NCI-H2171 treated with DMSO at 0.1 percent for 48 hours (cell line): ENCODE measurements at places on chromosomes 4 and X.

DNA sequence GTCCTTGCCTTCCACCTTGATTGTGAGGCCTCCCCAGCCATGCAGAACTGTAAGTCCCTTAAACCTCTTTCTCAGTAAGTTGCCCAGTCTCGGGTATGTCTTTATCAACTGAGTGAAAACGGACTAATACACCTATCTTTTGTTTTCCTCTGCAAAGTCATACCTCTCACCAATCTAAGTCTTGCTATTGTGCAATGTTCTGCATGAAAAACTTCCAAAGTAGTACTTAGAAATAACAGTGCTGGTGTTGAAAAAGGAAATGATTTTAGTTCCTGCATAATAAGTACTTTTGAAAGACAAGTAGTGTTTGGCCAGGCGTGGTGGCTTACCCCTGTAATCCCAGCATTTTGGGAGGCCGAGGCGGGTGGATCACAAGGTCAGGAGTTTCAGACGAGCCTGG lies 573.5 kb downstream of the ANKRD50 start:
- DNase-seq = no peak

DNA sequence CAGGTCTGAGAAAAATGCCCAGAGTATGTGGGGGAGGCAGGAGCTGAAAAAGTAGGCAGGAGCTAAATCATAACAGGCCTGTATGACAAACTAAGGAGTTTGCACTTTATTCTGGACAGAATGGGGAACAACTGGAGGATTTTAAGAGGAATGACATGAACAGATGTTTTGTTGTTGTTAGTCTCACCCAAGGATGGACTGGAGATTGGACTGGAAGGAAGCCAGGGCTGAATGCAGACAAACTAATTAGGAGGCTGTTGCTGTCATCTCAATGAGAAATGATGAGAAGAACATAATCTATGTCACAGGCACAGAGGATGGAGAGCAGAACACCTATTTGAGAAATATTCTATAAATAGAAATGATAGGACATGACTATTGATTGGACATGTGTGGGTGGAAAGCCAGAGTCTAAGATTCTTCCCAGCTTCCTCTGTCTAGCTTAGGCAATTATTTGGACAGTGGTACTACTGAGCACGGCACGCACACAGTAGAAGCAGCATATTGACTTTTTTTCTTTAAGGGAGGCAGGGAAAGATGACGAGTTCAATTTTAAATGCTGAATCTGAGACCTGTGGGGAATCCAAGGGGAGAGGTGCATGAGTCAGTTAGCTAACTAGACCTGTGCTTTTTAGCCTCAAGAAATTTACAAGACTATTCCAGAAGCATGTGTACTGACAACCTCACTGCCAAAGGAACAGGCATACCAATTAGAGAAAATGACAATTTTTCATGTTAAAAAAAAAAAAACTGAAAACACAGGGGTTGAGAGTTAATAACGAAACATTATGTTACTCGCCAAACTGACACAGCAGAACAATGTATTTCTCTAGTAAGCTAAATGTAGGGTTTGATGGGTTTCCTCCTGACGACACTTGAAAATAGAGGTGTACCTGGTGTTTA lies 963 bp upstream of the USO1 start:
- DNase-seq = peak; percentile 21

DNA sequence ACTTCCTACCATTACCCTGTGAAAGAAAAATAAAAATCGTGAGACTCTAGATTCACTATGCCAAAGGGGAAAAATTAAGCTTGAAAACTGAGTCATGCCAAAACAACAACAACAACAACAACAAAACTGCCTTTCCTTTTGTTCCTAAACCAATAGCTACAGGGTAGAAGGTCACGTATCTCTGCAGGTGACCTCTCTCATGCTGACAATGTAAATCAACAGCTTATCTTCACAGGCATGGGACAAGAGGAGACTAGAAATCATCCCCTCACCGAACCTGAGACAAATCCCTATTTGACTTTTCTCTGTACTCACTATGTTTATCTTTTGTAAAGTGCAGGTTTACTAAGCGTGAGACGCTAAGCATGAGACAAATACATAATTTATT lies 20.5 kb upstream of the AADAT start:
- DNase-seq = no peak

- no peak for DNase-seq
These were observed 1300.2 kb downstream of the RAPGEF2 start for GRCh38 chr4:160403081-160403480.

- DNase-seq = no peak
These were observed 7.2 kb downstream of the SAT1 start for GRCh38 chrX:23790155-23790497.

DNA sequence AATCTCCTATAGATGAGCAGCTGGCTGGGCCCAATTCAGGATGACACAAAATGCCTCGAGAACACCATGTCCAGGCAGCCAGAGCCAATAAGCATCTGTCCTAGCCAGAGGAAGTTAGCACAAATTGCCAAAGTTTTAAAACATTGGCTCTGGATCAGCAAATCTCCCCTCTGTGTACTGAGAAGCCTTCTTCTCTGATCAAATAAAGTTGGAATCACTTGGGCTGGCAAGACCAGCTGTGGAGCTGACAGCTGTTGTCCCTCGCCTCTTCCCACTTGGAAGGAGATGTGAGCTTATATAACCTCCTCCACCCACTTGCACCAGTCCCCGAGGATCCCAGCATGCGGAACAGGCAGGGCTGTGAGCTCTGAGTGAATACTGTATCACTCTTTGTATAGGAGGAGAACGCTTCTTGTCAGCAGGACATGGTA lies 183.9 kb downstream of the OPHN1 start:
- DNase-seq = no peak

- no peak for DNase-seq
These were observed 13.3 kb downstream of the NKX3-2 start for GRCh38 chr4:13530823-13531624.

DNA sequence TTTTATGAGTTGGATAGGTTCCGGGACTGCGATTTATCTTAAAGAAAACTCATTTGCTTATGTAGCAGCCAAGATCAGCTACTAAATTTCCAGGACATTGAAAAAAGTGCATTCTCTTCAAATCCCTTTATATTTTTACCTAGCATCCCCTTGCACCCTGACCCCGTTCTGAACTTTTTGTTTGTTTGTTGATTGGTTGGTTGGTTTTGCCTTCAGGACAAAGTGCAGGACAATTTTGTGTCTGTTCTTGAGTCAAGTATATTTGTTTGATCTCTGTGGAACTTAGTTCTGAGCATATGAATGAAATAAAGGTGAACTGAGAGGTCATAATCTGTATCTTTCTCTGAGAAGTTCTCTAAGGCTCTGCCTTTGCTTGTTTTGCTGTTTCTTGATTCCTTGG lies 12.8 kb upstream of the TAPT1 start:
- no peak for DNase-seq

DNA sequence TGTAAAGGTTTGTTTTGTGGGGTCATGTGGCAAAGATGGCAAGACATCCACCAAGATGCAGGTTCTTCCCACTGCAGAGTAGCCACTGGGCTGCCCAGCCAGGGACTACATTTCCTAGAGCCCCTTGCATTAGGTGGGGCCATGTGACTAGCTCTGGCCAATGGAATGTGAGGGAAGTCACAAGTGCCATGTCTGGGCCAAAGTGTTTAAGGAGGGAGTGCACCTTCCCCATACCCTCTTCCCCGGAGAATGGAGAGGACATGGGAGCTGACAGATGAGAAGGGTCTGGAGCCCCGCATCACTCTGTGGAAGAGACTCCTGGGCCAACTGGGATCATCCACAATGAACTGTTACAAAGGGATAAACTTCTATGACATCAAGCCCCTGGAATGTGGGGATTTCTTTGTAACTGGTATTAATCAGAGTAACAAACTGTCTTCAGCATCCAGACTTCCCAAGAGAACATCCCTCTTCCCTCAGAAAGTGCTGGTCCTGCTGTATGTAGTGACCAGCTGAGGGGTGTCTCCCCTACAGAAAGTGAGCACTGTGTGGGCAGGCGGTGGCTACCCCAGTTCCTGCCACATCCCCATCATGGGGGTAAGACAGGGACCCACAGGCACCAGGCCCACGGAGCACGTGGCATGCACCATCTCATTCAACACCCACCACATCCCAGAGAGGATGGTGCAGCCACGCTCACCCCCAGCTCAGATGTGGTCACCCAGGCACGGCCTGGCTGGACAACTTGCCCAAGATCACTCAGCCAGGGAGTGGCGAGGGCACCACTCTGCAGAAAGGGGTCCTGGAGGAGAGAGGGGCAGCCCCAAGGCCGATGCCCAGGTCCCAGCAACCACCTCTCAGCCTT lies 10.9 kb downstream of the PPP2R2C start:
- DNase-seq = no peak

DNA sequence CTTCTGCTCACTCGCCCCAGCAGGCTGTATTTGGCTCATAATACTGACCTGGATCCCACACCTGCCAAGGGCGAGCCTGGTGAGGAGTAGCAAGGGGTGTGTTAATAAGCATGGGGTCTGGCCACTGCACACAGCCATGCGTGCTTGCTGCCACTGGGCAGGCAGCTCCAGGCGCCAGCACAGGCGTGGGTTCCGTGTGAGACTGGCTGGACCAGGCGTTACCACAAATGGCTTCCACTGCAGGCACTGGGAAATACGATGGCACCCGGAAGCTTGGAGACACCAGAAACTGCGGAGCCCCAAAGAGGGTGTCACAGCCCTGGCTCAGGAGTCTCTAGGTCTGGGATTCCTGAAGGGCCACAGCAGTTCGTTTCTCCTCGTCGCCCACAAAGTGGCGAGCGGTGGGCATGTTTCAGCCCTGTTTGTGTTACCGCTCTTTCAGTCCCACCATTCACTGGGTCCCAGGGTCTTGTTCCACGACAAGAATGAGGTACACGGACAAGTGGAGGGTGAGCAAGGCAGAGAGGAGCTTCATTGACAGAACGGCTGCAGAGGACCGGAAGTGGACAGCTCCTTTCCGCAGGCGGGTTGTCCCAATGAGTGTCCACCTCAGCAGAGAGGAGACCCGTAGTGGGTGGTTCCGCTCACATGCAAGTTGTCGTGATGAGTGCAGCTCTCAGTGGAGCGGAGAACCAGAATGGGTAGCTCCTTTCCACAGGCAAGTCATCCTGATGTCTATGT lies 428.9 kb downstream of the EPHA5 start:
- DNase-seq = no peak

- no peak for DNase-seq
These were observed 22.2 kb downstream of the PRDM8 start for GRCh38 chr4:80219301-80220025.

- no peak for DNase-seq
These were observed 292.7 kb downstream of the FBXW7 start for GRCh38 chr4:152243206-152243605.

- no peak for DNase-seq
These were observed 2.7 kb downstream of the SMAD1 start for GRCh38 chr4:145484225-145484846.

GRCh38 chrX:9708923-9709553 lies 56.6 kb downstream of the GPR143 start:
- peak; percentile 50 for DNase-seq

GRCh38 chr4:116343809-116344208 lies 741.6 kb downstream of the TRAM1L1 start:
- DNase-seq = no peak

- peak; percentile 40 for DNase-seq
These were observed 768 bp downstream of the MID2 start for GRCh38 chrX:107826238-107827029.

DNA sequence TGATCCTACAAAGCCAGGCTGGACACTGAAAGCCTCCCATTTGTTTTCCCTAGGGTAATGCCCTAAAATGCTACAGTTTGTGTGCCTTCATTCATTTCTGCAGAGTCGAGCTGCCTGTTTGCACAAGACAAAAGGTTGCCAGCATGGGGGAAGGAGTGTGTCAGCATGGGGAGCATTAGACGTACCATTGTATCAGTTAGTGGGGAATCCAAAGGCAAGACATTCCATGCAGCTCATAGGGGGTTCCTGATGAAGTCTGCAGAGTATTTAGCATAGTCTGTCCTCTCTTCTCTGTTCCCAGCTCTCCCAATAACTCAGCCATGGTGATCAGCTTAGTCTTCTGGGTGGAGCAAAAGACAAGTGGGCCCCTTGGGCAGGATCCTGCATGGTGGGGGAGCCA lies 276.9 kb upstream of the PCDH7 start:
- DNase-seq = no peak

- DNase-seq = no peak
These were observed 9.1 kb downstream of the POU4F2 start for GRCh38 chr4:146647615-146648460.

GRCh38 chr4:122279670-122280069 lies 99.1 kb upstream of the ADAD1 start:
- DNase-seq = no peak

DNA sequence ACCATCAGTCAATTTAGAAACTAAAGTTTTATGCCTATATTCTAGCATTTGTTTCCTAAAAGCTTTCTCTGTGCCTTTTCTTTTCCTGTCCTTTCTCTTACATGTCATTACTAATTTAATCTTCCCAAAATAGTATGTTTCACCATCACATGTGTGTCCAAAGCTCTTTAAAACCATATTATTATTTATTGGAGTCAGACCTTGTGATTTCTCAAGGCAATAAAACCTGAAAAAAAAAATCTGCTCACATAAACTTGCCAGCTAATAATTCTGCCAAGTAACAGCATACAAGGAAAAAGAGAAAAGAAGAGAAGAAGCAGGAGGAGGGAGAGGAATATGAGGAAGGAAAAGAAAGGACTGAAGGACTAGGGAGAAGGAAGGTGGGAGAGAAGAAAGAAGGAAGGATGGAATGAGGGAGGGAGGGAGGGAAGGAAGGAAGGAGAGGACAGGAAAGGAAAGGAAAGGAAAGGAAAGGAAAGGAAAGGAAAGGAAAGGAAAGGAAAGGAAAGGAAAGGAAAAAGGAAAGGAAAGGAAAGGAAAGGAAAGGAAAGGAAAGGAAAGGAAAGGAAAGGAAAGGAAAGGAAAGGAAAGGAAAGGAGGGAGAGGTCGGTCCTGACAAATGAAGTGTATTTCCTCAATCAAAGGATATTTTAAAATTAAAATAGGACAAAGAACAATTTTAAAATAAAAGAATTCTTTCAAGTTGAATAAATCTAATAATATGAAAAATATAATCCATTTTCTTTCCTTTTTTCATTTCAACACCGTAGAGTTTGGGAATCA lies 57.4 kb downstream of the ANTXR2 start:
- no peak for DNase-seq

DNA sequence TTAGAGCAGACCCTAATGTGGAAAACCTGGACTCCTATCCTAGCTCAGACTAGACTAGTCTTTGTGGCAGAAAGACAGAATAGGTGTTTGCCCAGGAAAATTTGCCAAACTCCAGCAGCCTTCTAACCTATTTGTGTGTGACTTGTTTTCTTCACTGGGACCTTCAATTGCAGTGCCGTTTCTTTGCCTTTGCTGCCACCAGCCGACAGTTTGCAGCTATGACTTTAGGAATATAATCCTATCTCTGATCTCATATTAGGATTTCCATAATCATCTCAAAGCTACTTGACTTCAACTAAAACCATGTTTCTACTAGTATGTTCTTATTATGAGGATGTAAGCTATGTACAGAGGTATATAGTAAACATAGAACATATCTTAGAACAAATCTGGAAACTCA lies 60.2 kb upstream of the PGAM4 start:
- DNase-seq = peak; percentile 35
